Activated naive CD4-positive, alpha-beta T cell treated with anti-CD3 and anti-CD28 coated beads for 36 hours (primary cell): ENCODE measurements at places on chromosomes 2 and 18. TPM values are rescaled to one million over a fixed set of nuclear protein-coding genes. Genes with fewer than 3 reads are reported as not detected.

ANKRD30B gene
- not detected for total RNA-seq

DNA sequence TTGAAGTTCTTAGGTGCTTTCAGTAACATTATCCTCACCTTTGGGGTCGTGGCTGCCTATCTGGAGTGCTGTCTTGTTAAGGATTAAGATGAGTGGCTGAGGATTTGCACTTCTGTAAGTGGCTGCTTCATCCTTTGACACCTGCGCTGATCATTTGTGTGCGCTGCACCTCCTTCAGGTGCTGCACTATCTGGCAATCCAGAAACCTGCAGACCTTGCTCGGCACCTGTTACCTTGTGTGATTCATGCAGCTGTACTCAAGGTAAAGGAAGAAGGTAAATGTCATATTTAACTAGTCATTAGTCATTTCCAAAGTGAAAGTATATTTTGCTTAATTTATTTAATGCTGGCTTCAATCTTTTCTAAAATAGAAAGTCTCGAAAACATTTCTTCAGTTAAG lies 110.3 kb downstream of the RAB3GAP1 start:
- H3K27ac ChIP-seq = no peak overlapping the region
- peaks cover 11% of the 10 kb centered on the region for H3K4me1 ChIP-seq
- H3K36me3 ChIP-seq = peaks cover 22% of the 10 kb centered on the region
- no peak overlapping the region for H3K4me3 ChIP-seq

- H3K27me3 ChIP-seq = no peaks in the 10 kb centered on the region
- peak overlapping the region; percentile 84 for H3K27ac ChIP-seq
- peaks cover 11% of the 10 kb centered on the region for H3K36me3 ChIP-seq
- peak; percentile 10 for DNase-seq
Measured at GRCh38 chr2:240024766-240025165, 376 bp downstream of the NDUFA10 start.

DNA sequence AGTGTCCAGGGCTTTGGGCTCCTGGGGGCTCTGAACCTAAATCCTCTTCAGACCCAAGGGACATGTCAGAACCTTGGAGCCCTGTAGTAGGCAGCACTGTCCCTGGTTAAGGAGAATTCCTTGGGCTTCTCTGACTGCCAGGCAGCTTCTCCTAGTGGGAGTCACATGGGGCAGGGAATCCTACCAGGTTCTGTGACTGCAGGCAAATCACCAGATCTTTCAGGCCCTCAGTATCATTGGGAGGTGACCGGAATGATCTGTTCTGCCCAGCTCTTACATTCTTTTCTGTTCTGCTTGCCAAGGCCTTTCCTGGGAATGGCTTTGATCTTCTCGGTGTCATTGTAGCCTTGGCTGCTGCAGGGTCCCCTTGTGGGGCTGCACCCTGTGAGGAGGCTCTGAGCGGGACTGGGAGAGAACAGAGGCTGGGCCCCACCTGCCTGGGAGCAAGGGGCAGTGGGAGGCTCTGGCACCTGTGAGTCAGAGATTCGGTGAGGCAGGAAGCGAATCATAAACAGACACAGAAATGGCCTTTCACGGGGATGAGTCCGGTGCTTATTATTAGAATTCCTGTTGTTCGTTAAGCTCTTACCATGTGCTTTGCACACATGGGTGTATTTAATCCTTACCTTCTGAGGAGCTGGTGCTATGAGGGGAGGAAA lies 14.1 kb downstream of the CEP68 start:
- DNase-seq = no peak
- peaks cover 5% of the 10 kb centered on the region for H3K36me3 ChIP-seq
- H3K27ac ChIP-seq = peak overlapping the region; percentile 91
- no peaks in the 10 kb centered on the region for H3K27me3 ChIP-seq
